Fibroblast of villous mesenchyme (primary cell): ENCODE measurements at places on chromosomes 16 and 17.

GRCh38 chr16:12330946-12331345 is 354.4 kb downstream of the SNX29 start:
- no peak for DNase-seq

GRCh38 chr16:77763994-77764393 is 24.4 kb upstream of the VAT1L start:
- DNase-seq, result no peak

DNA sequence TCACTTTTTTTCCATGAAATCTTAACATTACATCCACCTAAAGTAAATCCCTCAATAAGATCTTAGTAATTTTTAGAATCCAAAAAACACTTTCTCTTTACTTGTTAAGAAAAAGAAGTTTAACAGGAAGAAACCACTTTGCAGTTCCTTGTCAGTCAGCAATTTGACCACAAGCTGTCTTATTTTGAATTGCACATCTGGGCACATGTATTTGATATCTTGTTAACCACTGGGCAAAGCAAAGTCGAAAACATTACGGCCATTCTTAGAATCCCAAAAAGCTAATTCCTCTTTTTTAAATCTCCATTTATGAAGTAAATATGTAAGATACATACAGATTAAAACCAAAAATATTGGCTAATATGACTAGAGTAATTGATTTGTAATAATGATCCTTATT is 1.1 kb downstream of the ABCA10 start:
- no peak for DNase-seq

GRCh38 chr16:48555597-48556242 is 54.3 kb downstream of the N4BP1 start:
- no peak for DNase-seq
